Stimulated activated CD4-positive, alpha-beta T cell treated with anti-CD3 and anti-CD28 coated beads, Interleukin-12 subunit alpha, Interleukin-12 subunit beta, amount 100 ng/mL, for 24 hours (primary cell): ENCODE measurements at places on chromosomes 3 and 15.

- peak; percentile 79 for DNase-seq
Observed at GRCh38 chr15:58331913-58332675, 99.7 kb upstream of the LIPC start.

- no peak for DNase-seq
Observed at GRCh38 chr15:100900795-100901169, 18.4 kb upstream of the LRRK1 start.

DNA sequence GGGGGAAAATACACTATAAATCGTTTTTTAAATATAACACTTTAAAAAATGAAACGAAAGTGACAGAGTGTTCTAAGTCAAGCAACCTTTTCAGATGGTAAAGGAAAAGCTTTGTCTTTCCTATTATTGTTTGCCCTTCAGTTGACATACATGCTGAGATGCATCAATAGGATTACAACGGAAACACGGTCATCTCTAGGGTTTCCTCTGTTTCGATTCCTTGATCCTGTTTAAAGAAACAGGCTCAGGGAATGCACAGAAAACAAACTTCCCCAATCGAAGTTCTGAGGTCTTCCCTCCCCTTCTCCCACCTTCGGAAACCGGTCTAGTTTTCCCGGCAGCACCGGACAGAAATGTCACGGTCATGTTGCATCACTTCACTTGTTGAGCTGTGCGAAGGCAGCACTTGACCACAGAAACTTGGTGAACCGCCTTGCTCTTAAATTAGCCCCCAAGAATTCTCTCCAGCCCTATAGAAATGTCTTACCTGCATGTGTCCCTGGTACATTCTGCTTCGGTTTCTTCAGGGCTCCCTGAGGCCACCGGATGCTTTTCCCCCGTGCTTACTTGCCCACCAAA lies 556 bp downstream of the PEX5L start:
- no peak for DNase-seq

DNA sequence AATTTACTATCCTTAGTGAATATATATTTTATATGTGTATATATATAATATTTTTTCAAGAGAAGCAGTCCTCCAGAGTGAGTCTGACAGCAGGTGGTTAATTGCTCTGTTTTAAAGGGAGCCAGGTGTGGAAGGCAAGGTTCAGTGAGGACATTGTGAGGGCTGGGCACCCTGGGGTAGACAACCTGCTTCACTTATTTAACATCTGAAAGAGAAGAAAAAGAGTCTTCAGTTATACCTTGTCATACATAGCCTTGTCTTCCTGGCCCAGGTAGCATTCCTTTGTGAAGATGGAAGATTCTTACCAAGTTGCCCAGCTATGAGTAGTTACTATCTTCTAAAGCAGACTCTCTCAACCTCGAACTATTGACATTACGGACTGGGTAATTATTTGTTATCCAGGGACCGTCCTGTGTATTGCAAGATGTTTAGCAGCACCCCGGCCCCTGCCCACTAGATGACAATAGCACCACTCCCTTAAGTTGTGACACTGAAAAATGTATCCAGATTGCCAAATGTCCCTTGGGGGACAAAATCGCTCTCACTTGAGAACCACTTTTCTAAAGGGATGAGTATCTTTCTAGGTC lies 336.0 kb upstream of the TRIM42 start:
- no peak for DNase-seq

DNA sequence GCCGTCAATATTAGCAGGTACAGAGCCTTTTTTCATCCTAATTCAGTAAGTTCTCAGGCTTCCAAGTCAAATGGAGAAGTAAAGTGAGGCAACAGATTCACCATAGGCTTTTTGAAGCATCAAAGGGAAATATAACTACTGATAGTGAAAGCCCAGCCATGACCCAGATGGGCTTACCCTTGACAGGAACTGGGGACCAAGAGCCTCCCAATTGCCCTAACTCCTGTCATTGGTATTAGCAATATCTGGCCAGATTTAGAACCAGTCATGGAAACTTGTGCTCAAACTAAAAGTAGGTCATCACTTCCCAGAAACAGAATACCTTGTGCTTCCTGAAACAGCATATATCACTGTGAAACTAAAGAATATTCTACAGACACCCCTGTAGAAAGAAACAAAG lies 33.0 kb downstream of the NME9 start:
- no peak for DNase-seq

DNA sequence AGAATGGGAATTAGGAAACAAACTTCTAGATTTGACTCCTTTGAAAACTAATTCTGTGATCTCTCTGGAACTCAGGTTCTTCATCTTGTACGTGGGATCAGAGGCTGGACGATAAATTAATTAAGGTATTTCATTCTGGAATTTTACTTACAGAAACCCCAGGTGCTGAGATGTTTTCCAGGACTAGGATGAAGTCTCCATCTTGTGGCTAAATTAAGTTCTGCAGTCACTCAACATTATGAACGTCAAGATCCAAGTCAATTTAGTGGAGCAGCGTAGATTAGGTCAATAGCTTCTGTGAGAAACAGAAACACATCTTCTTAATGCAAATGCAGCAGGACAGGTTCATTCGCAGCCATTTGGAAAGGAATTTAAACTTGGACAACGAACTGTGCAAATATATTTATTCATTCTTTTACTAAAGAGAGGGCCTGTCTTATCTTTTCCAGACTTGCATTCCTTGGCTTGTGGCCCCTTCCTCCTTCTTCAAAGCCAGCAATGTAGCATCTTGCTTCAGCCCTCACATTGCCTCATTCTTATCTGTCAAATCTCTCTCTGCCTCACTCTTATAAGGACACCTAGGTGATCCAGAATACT lies 26.7 kb upstream of the TMC3 start:
- DNase-seq, result no peak

- no peak for DNase-seq
Observed at GRCh38 chr3:163879172-163879571, 1199.1 kb downstream of the SI start.

- peak; percentile 4 for DNase-seq
Observed at GRCh38 chr15:62649793-62650420, 392.6 kb upstream of the TPM1 start.

DNA sequence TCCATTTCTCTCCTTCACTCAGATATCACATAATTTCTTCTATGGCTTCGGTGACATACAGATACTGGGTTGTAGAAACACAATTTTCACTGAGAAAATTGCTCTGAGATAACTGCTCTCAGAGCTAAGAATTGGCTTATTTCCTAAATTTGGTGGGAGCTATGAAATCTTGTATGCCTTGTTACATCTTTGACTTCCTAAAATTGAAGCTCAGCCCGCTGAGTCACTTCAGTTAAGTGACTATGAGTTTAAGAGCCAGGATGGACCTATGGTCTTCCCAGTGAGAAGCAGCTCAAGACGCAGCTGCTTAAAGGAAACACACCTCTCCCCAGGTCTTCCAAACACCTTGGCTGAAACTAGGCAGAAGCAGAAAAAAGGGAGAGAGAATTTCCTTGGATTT lies 56.4 kb downstream of the EFHB start:
- no peak for DNase-seq

DNA sequence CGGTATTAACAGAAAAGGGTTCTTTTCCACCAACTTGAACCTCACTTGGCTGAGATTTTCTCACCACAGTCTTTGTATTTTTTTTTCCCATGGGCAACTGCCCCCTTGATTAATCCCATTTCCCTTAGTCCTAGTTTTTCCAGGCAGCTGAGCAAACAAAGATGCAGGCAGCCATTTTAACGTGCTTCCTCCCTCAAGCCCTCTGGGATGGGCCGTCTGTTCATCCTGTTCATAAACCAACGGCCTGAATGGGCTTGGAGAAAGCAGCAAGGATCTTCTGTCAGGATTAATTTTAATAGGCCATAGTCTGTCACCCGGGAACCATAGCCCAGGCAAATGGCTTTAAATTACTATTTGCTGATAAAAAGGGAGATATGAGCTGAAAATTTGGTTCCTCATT lies 10.4 kb upstream of the POLR2M start:
- no peak for DNase-seq
